GM23248 (cell line): ENCODE measurements at places on chromosomes 16 and 17.

- no peak for DNase-seq
These were observed 940.4 kb downstream of the KCNJ2 start for GRCh38 chr17:71109697-71110096.

- DNase-seq, result no peak
These were observed 31.4 kb upstream of the EIF1 start for GRCh38 chr17:41657176-41657754.

DNA sequence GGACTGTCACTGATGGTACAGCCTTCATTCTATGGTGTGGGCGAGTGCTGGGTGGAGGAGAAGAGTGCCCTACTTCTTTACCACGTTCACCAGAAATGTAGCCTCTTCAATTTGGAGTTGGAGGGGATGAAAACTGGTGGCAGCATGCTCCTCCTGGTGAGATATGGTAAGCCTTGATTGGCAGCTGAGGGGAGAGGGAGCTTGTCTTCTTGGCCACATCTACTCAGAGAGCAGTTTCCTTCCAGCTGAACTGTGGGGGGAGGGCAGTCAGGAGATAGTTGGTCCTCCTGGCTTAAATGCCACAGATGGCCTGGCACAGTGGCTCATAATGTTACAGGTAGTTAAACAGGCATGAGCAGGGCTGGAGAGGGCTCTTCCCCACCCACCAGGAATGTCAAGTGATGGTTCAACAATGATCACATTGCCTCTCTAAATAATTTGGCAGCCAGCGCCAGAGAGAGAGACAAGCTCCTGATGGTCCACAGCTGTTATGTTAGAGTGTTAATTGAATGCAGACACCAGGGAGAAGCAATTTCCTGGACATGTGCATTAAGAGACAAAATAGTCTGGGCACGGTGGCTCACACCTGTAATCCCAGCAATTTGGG is 9.0 kb upstream of the MAPK3 start:
- DNase-seq, result no peak

DNA sequence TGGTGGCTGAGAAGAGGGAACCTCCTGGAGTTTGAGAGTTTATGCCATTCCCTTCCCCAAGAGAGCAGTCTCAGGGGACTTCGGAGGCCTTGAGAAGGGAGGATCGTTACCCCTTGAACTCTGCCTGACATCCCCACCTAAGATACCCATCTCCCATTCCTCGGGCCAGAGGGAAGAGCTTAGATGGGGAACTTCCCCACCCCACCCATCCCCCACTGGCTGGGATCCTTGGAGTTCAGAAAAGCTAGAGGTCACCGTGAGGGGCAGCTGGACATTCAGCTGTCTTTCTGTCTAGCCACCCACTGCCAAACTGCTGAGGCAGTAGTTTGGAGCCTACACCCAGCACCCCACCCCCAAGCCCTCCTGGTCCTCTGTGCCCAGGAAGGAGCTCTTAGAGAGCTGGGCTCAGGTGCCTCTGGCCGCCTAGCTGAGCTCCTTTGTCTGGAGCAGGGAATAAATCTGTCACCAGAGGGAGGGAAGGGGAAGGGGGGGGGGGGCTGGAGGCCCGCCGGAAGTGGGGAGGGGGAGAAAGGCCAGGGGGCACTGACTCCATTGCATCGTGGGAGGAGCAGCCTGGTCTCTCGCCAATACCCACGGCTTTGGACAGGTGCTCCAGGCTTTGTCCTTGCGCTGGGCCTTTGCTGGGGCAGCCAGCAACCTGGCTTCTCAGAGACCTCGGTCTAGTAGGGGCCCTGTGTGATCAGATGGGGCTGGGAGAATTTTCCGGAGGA is 1.0 kb downstream of the HSD11B2 start:
- no peak for DNase-seq

DNA sequence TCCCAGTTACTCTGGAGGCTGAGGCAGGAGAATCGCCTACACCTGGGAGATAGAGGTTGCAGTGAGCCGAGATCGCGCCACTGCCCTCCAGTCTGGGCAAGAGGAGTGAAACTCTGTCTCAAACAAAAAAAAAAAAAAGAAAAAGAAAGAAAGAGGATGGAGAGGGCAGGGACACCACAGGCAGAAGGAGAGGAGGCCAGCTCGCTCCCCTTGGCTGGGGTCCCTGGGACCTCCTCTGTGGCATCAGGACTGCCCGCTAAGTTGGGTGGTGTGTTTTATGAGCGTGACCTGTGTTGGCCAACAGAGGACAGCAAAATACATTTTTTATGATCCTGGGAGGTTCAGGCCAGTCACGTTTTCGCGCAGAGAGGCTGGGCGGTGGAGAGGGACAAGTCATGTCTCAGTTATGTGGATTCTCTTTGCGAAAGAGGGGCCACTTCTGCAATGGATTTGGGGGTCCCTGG is 229.6 kb downstream of the MRTFB start:
- peak; percentile 96 for DNase-seq

DNA sequence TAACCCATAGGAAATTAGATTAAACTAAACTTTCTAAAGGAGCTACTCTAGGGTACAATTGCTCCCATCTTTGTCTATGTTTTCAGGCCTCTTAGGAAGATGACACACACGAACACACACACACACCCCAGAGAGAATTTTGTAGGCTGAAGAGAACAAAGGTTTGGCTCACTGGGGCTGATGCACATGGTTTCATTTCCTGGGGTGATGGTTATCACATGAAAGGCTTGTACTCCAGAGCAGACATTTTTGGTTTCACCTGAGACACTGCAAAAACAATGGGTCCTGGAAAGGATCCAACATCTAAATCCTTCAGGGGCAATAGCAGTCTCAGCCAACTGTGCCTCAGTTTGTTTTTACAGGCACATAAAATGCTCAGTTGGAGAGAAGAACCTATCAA is 62.8 kb downstream of the GRB7 start:
- DNase-seq, result no peak

DNA sequence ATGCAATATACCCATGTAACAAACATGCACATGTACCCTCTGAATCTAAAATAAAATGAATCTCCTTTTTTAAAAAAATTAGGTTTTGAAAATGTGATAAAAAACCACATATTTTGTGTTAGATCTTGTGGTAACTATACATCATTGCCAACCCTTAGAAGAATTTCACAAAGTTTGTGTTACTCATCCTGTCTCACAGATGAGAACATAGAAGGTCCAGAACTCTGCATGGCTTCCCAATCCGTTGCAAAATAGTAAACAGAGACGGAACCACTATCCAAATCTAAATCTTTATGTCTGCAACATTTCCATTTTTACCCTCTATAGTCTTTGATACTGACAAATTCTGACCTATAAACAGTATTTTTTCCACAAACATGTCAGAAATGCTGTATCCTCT is 759.9 kb downstream of the KCNJ2 start:
- DNase-seq, result peak; percentile 68

DNA sequence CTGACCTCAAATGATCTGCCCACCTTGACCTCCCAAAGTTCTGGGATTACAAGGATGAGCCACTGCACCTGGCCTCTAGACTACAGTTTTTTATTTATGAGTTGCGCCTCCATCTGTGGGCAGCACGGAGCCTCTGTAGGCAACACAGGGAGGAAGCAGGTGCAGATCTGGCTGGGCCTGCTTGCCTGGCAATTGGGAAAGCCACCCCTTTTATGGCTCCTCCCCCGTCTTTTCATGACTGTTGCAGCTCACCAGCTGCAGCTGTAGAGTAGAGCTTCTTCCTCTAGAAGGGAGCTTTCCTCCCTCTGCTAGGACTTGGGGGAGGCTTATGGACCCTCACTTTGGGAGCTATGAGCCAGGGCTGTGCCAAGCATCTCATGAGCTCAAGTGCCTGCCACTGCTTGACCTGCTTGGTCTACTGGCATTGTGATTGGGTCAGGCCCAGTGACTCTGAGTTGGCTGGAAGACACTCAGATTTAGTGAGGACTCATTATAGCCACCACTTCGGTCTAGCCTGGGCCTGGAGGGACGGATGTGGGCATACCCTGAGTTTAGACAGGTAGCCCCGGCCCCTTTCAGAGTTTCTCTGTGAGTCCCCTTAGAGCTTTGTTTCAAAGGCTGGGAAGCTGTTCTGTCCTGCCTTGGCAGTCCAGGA is 6.9 kb upstream of the SLC7A6 start:
- peak; percentile 29 for DNase-seq

- no peak for DNase-seq
These were observed 219.9 kb upstream of the NLRP1 start for GRCh38 chr17:5804251-5804650.
